H7 (cell line): ENCODE measurements at places on chromosomes 16 and 17.

DNA sequence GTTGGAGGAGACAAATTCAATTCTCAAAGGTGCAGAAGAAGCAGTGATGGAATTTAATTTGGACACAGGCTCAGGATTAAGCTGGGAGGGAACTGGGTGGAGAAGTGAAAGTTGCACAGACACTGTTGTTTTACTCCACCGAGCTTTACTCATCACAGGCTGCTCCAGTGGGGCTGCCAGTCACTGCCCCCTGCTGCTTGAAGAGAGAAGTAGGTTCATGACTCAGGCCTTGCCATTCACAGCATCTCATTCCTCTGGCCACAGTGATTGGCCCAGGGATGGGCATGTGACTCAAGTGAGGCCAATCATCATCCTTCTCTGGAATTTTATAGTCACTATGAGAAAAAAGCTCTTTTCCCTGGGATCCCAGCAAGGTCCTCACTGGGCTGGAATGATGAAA is 11.8 kb downstream of the GNAO1 start:
- peak; percentile 30 for DNase-seq

DNA sequence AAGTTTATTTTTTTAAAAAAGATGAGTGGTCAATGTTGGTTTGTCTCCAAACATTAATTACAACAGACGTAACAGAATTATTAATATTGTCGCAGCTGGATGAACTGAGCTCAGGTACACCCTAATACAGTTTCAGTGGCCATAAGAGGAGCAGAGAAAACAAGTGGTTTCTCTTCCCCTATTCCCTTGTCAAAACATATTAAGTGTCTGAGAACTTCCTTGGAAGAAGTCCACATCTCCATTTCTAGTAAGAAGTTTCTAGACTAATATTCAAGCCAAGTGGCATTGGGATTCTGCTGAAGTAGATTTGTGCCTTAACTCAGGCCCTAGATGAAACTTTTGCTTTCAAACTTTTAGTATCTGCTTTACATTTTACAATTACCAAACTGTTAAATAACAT is 47.7 kb downstream of the GNA13 start:
- no peak for DNase-seq

- no peak for DNase-seq
Observed at GRCh38 chr17:48776602-48777001, 40.4 kb downstream of the TTLL6 start.

DNA sequence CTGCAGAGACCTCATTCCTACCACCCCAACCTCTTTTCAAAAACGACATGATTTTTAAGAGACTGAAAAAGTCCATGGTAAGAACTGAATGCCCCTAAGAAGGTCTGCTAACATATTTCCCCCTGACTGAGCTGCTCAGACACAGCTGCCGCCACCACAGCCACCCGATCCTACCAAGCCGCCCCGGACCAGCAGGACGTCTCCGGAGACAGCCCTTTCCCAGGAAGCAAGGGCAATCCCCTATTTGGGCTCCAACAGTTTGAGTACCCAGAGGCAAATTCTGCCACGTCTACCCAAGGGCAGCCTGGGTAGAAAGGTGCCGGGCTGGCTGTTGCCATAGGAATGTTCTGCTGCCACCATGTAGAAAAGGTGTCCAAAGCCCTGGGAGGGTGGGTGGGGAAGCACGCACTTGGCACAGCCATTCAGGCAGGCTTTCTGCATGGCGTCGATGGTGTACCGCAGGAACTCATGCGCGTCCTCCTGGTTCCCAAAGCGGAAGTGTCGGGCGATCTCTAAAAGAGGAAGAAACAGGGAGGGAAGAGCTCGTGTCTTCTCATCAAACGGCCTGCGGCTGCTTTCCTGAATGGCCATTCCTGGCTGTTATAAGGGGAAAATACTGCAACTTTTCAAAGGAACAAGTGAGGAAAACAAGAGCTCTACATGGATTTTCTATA is 13.6 kb downstream of the USP36 start:
- DNase-seq = no peak

- peak; percentile 87 for DNase-seq
Observed at GRCh38 chr17:4903051-4903818, at the start of gene CHRNE. Gene CHRNE, minus strand, starts transcription at chr17:4903098. Its CDS starts 35 bp downstream, at chr17:4903063.

DNA sequence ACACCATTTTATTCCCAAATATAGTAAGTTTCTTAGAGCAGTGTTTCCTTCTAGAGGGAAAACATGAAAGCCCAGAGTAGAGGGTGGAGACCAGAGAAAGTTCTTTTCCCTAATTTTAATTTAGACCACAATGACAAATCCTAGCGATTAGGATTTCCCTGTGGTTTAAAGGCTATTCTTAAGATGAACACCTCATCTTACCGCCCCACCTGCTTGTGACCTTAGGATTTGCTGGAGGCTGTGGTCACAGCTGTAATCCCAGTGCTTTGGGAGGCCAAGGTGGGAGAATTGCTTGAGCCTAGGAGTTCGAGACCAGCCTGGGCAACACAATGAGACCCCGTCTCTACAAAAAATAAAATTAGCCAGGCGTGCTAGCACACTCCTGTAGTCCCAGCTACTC is 51.1 kb downstream of the GPRC5B start:
- no peak for DNase-seq

DNA sequence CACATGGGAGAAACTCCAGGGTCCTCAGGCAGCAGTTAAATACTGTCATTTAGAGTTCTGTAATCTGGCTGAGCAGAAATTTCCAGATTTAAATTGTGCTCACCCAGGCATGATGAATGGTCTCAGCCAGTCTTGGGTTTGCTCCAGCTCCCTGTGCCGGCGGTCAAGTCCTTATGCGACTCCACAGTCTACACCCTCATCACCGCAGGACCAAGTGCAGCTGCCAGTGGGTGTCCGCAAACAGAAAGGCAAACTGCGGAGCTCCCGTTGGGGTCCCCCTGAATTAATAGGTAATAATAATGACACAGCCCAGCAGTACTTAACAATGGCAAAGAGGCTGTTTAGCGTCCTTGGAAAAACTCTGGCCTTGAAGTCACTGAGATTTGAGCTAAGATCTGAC is 3.9 kb upstream of the CACNG4 start:
- no peak for DNase-seq

DNA sequence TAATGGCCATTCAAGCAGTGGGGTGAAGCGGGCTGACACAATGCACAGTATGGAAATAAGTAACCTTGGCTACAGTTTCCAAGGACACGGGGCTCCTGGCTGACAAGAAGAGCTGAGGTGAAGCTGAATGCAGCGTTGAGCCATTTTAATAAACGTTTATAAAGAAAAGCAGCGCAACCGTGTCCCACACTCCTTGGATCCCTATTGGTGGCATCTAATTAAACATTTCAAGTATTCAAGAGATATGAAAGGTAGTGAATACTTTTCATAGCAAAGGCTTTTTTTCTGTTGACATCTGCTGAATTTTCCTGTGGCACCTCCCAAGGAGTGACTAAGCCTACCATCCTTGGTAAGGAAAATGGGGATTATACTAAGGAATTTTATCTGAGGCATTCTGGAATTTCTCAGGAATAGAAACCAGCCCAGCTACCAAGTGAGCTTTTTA is 26.5 kb downstream of the DUSP14 start:
- no peak for DNase-seq

GRCh38 chr16:49453983-49454382 is 80.4 kb downstream of the C16orf78 start:
- no peak for DNase-seq

GRCh38 chr16:85491798-85492294 is 121.3 kb upstream of the GSE1 start:
- DNase-seq = no peak

DNA sequence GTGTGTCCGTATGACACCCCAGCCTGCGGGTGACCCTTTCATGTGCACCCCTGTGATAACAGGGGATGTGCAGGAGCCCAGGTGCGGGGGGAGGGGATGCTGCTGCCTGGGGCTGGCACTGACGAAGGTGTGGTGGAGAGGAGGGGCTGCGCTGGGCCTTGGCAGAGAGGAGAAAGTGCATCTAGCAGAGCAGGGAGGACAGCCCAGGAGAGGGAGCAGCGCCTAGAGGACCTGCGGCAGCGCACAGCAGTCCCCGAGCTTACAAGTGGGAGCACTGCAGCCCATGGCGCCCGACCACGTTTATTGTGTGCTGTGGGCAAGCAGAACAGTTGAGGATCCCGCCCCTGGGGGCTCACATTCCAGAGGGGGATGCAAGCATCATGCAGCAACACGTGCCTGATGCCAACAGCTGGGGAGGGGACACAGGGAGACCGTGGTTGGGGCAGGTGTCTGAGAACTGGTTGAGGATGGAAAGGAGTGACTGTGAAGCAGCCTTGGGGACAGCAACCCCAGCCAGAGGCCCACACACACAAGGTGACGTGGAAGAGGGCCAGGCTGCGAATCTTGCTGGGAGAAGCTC is 10.9 kb upstream of the SLC7A5 start:
- no peak for DNase-seq

DNA sequence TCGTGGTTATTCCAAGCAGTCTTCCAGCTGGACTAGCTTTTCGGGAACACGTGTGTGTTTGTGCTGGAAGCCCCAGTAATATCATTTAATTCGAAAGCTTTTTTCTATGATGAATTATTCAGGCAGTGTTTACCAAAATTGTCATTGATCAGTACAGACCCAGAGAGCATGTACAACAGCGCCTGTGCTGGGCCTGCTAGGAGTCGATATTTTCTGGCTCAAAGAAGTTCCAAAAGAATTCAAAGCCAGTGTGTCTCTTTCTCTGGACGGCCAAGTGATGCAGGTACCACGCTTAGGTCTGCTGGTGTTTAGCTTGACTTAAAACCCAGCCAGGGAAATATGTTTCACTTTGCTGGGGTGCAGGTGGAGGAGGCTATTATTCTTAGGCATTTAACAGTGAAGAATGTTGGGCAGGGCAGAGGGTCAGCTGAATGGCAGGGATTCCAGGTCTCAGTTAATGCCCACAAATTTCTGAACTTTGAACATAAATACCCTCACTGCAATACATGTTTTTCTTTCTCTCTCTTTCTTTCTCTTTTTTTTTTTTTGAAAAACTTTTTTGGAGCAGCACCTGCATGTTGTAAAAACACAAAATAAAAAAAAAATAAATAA is 401.3 kb downstream of the WWOX start:
- DNase-seq = no peak

- peak; percentile 11 for DNase-seq
Observed at GRCh38 chr17:12995106-12995895, 22.5 kb downstream of the ELAC2 start.

DNA sequence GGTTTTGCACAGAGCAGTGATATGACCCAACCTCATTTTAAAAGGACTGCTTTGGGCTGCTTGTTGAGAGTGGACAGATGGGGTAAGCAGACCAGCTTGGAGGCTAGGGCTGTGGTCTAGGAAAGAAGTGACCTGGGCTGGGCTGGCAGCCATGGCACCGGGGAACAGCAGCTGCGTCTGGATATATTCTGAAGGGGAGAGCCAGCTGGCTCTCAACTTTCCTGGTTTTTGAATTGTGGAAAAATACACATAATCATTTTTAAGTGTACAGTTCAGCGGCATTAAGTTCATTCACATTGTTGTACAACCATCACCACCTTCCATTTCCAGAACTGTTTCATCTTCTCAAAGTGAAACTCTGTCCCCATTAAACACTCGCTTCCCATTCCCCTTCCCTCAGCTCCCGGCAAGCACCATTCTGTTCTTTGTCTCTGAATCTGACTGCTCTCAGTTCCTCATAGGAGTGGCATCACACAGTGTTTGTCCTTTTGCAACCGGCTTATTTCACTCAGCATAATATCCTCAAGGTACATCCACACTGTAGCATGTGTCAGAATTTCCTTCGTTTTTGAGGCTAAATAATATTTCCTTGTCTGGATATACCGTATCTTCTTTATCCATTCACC is 113.2 kb downstream of the SPECC1 start:
- no peak for DNase-seq

DNA sequence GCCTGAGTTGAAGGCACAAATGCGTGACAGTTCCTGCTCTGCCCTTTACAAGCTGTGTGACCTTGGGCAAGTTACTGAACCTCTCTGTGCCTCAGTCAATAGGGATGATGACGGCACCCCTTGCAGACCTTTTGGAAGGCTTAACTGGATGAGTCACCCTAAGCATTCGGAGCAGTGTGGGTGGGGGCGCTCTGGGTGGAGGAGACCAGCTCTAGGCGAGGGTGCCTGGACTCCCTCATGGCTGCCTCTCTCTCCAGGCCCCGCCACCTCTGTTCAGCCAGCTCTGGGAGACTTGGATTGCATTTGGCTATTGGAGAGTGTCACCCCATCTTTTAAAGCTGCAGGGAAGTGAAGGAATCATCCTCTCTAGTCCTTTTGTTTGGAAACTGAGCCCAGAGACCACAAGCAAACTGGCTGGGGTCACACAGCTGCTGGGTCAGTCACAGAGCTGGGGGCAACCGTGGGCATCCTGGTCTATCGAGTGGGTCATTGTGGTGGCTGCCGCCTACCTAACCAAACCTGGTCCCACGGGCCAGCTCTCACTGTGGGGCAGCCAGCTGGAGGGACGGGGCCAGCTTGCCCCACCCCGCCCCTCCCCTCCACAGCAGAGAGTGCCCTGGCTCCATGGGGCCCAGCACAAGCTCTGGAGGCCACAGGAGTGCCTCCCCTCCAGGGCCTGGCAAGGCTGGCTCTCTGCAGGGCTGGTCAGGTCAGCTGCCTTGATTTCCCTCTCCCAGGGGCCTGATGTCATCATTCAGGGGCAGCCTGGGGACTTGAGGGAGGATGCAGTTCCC is 20.2 kb upstream of the GSE1 start:
- DNase-seq = no peak

GRCh38 chr17:59637611-59638310 is 18.1 kb downstream of the CLTC start:
- DNase-seq = no peak

- no peak for DNase-seq
Observed at GRCh38 chr16:47924950-47925349, 230.8 kb downstream of the ABCC12 start.

- no peak for DNase-seq
Observed at GRCh38 chr17:48051283-48051682, 3.1 kb downstream of the NFE2L1 start.

GRCh38 chr17:40063901-40064531 is 1.3 kb downstream of the THRA start:
- DNase-seq = peak; percentile 29

DNA sequence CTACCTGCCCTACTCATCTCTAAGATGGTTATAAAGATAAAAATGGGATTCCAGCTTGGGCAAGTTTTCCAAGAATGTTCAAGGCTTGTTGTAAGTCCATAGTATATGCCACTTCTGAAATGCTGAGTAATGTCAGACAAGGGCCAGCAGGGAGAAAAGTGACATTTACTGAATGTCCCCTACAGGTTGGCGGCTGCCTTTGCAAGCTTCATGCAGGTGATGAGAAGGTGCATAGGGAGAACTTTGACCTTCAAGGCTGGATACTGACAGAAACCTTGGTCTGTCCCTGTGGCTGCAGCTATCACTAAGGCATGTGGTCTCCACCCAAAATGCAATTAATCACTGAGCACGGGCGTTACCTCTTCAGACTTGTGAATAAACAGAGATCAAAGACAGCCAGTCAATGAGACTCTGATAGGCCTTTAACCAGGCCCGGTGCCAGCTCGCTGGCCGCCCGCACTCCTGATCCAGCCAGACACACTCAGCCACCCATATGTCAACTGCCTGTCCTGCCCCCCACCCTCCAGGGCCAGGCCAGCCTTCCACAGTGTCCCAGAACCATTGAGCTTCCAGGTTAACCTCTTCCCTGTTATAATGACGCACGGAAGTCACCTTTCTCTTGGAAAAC is 26.8 kb upstream of the AXIN2 start:
- peak; percentile 58 for DNase-seq

GRCh38 chr16:2799205-2799858 is 1.1 kb downstream of the PRSS41 start:
- DNase-seq = peak; percentile 34

- DNase-seq = peak; percentile 86
Observed at GRCh38 chr17:62616993-62617893, 10.2 kb upstream of the MRC2 start.
